ENCODE measurements at places on chromosomes 11 and 22.

GRCh38 chr22:24954856-24955255, 2.3 kb downstream of the KIAA1671 start:
- no peak for DNase-seq

DNA sequence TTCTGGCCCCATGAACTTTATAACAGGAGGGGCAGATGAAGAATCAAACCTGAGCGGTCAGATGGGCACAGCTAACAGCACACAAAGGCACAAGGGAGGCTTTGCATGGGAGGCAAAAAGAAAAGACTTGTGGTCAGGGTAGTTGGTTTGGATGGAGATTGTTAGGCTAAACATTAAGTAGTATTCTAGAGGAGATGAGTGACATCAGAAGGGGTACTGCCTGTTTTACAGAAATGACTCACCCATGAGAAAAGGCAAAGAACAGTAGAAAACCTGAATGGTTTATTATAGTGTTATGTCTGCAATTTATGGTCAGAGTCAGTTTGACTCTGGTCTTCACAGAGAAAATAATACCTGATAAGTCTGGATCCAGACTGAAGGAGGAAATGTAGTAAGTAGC, 129.8 kb upstream of the KIRREL3 start:
- no peak for DNase-seq

- DNase-seq = no peak
Measured at GRCh38 chr11:30710221-30710620, 124.1 kb upstream of the MPPED2 start.

DNA sequence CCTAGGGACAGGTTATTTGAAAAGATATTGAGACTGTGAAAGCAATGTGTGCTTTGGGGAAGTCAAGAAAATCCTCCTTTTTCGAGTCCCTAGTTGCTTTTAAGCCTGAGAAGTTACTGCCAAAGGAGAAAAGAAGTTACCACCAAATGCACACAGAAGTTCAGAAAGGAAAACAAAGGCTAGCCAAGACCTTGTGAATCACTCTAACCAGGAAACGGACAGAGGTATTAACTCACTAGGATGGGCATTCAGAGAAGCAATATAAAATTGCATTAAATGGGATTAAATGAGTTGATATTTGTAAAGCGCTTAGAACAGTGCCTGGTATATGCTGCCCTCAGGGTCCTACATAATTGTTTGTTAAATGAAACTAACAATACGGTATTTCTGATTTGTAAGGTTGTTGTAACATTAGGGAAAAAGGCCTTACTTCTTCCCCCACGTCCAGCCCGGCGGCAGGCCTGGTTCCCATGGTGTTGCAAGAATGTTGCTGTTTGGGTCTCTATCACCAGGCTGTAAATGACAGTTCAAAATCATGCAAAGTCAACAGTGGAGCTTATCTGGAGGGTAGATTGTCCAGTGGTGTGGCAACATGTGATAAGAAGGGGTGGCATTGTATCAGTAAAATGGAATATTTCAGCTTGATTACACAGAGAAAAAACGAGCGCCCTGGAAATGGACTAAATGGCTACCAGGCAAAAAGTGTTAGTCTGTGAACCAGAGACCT, 7.1 kb downstream of the TMA7B start:
- DNase-seq = no peak

GRCh38 chr11:36081274-36081945, 137.5 kb downstream of the LDLRAD3 start:
- no peak for DNase-seq

- no peak for DNase-seq
Measured at GRCh38 chr11:45599161-45599943, 66.1 kb downstream of the CHST1 start.

GRCh38 chr11:73405146-73405510, 28.9 kb downstream of the RELT start:
- no peak for DNase-seq
